Ovary (tissue), 10 donors: ENCODE measurements at places on chromosomes 1 and 21.

DNA sequence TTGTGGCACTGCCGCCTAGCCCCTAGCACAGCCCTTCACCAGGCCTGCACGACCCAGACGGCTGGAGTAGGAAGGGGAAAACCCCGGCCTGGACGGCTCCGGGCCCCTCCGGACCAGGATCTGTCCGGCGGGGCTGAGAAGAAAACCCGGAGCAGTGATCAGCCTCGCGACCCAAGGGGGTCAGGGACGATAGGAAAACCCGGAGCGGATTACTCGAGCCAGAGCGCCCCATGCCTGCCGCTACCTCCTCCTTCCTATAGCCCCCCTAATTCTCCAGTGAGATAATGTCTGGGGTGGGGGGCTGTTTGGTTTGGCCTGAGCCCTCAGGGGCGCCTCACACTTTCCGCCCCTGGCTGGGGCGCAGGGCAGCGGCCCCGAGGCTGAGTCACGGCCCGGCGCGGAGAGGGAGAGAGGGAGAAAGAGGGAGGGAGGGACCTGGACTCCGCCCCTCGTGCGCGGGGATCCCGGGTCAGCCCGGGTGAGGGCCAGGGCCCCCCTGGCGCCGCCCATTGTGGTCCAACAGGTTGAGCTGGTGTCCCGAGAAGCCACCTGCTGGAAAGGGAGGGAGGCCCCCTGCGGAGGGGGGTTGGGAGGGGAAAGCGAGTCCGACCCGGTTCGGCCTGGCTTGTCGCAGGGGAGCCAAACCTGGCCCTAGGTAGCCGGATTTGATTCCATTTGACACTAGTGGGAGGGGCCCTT, 1.7 kb upstream of the ZBTB7B start:
- peak; percentile 91 for DNase-seq

- DNase-seq = no peak
Measured at GRCh38 chr21:44490816-44491215, 35.5 kb downstream of the LRRC3 start.

- DNase-seq = no peak
Measured at GRCh38 chr1:53575955-53576320, 116.7 kb downstream of the DMRTB1 start.

GRCh38 chr1:89332461-89332860, 31.4 kb upstream of the GBP6 start:
- no peak for DNase-seq

DNA sequence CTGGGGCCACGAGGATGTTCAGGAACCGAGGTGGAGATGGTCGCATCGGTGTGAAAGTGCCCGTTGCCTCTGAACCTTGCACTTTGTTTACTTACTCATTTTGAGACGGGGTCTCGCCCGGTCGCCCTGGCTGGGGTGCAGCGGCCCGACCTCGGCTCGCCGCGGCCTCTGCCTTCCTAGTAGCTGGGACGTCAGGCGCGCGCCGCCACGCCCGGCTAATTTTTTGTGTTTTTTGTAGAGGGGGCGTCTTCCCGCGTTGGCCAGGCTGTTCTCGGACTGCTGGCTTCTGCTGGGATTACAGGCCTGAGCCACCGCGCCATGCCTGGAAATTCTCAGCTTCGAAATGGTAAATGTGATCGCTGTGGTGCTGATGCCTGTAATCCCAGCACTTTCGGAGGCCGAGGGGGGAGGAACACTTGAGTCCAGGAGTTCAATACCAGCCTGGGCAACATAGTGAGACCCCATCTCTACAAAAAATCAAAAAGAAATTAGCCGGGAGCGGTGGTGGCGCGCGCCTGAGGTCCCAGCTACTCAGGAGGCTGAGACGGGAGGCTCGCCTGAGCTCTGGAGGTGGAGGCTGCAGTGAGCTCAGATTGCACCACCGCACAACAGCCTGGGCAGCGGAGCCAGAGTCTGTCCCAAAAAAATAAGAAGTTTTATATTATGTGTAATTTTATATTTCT, 684 bp upstream of the MRPL20 start:
- DNase-seq = no peak

GRCh38 chr1:93848350-93848883, 30.6 kb downstream of the DNTTIP2 start:
- no peak for DNase-seq

GRCh38 chr1:107953556-107953955, 11.4 kb downstream of the VAV3 start:
- no peak for DNase-seq

GRCh38 chr1:171352554-171352953, 38.6 kb downstream of the FMO4 start:
- DNase-seq = no peak

DNA sequence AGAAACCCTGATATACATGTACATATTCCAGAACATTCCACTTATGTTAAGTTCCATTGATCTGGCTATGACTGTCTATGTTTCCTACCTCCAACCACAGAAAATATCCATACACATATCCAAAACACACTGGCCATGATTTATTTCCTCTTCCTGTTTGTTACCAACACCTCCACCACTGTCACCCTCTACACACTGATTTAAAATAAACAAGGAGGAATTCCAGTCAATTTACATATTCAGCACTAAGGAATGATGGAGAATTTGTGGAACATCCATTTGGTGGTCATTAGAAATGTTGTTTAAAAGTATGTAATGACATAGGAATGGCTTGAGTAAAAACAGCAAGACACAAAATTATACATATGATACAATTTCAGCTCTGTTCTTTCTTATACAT, 5.5 kb upstream of the STX6 start:
- no peak for DNase-seq

- no peak for DNase-seq
Measured at GRCh38 chr1:183195142-183195574, 9.1 kb downstream of the LAMC2 start.

- no peak for DNase-seq
Measured at GRCh38 chr21:41623945-41624344, 116.0 kb upstream of the TMPRSS2 start.

DNA sequence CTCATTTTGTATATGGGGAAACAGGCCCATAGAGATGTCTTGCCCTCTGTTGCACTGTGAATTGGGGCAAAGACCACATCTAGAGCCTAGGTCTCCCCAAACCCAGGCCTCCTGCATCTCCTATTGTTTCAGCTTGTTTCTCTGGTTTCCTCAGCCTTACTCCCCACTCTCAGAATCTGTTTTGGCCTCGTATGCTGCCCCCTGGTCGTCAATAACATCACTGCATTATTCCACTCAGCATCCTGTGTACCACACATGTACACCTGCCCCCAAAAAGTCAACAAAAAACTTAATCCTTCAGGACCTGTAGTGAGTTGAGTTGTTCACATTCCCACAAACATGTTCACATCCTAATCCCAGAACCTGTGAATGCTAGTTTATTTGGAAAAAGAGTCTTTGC, 184.8 kb downstream of the BRINP2 start:
- DNase-seq = no peak

DNA sequence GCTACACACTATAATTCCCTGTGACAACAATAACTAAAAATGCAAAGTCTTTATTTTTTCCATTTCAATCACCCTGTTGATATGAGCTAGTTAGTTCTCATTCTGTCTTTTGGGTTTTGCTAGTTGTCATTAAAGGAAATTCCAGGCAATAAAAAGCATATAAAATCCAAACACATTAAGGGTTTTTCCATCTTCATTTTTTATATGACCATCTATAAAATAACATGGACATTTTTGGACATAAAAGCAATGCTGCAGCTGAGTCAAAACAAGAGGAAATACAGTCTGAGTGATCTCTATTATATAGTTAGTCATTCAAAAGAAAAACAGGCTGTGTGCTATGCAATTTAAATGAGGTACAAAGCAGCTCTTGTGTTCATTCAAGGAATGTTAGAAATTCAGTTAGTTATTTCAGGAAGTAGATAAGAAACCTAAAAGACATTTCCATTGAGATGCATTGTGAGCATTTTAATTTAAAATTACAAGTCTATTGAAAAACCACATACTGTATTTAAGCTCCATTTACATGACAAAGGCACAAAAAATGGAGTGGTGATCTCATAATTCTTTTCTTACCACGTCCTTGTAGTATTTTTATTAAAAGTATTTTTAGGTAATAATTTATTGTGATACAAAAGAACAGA, 67.3 kb upstream of the BCL10 start:
- DNase-seq = no peak

- no peak for DNase-seq
Measured at GRCh38 chr1:226751214-226751613, 12.1 kb upstream of the ITPKB start.

- DNase-seq = no peak
Measured at GRCh38 chr1:63638471-63638870, 45.3 kb downstream of the PGM1 start.

GRCh38 chr1:24995140-24995539, 65.1 kb upstream of the RUNX3 start:
- DNase-seq = no peak

DNA sequence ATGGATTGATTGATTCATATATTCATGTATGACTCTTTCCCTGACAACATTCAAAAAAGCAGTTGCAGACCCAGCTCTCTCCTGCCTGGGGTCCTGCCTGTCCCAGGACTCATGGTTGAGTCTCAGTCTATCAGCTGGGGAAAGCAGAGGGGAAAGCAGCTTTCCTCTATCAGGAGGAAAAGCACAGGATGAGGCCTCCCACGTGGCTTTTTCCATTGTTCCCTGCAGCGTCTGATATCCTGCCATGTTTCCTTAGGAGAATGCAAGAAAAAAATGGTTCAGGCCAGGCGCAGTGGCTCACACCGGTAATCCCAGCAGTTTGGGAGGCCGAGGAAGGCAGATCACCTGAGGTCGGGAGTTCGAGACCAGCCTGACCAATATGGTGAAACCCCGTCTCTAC, 133.0 kb upstream of the VAMP3 start:
- DNase-seq = no peak

GRCh38 chr1:221753828-221754188, 11.9 kb upstream of the DUSP10 start:
- no peak for DNase-seq

- peak; percentile 85 for DNase-seq
Measured at GRCh38 chr1:44786138-44786840, 1.7 kb downstream of the BEST4 start.

DNA sequence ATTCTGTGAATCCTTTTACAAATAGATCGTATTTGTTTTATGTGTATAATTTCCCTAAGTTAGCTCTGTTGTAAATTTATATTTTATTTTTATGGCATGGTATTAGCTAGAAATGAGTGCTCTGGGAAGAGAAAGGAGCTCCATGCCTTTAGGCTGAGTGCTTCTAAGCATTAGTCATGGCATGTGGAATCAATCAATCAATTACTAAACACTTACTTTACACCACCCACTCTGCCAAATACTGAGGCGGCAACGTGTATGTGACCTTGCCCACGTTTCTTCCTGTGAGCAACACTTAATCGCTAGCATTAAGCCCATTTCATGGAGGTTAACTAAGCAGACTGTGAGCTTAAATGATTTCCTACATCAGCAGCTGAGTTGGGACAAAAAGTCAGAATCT, 7.2 kb upstream of the BECN2 start:
- no peak for DNase-seq

GRCh38 chr1:183567584-183567983, 22.7 kb downstream of the NCF2 start:
- DNase-seq = no peak

GRCh38 chr1:230145953-230146476, 79.0 kb downstream of the GALNT2 start:
- no peak for DNase-seq

- no peak for DNase-seq
Measured at GRCh38 chr1:19373211-19374082, 61.3 kb downstream of the SLC66A1 start.

DNA sequence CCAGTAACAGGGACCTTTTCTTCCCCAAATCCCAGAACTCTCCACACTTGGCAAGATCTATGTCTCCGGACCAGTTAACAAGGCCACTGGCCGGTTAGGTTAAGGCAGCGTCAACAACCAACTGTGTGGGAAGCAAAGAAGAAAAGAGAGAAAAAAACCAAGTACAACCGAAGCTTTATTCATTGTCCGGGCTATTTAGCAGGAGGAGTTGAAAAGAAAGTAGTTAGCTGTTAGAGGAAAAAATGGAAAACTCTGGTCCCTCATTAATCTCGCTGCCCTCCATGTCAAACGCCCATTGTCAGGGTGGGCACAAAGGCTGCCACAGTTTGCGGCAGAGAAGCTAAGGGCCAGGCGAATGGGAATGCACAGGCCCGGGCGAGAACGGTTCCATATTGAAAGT, 49.3 kb upstream of the GRIK3 start:
- no peak for DNase-seq

GRCh38 chr21:34093083-34093482, 19.7 kb downstream of the MRPS6 start:
- no peak for DNase-seq

DNA sequence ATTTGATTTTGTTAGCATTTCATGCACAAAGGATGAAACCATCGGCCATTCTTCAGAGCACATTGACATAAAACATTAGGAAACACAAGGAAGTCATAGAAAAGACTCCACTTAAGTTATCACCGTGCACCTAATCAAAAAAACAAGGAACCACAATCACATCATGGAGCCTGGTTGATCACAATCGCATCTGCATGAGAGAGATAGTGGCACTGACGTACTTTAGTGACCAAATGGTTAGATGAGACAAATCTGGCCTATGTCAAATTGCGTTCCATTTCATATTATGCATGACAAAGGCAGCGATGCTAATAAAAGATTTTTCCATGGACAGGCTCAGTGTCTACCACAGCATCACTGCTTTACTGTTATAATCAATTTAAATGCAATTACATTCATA, 571.8 kb upstream of the ADGRL2 start:
- DNase-seq = no peak

DNA sequence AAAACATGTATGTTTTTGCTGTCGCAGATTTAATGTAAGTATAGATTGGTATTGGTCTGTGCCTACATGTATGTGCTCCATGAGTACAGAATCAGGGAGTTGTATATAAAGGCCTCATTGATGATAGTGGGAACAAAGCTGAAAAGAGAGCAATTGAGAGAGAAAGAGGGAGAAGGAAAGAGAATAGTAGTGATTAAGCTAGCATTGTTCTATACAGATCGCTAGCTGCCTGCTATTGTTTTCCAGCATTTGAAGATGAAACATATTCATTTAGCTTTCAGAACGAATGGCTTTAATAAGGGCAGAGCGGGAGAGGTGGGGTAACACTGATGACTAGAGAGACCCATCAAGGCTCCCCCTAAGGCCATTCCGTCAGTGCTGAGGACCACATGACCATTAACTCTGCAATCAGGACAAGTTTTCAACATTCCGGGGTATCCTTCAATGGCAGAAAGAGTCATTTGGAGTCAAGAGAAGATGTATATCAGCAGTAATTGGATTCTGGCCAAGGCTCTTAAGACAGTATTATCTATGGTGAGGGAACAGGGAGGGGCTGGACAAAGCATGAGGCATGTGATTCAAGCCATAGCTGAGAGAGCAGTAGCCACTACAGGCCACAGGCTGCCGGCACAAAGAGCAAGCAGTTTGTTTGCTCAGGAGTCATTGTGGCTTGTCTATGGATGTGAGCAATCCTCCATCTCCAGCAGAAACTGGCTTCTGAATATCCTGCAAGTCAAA, 176.5 kb downstream of the PBX1 start:
- DNase-seq = no peak
